NCI-H460 (cell line): ENCODE measurements at places on chromosomes 7 and 10. TPM values are rescaled to one million over a fixed set of nuclear protein-coding genes. Genes with fewer than 3 reads are reported as not detected.

DNA sequence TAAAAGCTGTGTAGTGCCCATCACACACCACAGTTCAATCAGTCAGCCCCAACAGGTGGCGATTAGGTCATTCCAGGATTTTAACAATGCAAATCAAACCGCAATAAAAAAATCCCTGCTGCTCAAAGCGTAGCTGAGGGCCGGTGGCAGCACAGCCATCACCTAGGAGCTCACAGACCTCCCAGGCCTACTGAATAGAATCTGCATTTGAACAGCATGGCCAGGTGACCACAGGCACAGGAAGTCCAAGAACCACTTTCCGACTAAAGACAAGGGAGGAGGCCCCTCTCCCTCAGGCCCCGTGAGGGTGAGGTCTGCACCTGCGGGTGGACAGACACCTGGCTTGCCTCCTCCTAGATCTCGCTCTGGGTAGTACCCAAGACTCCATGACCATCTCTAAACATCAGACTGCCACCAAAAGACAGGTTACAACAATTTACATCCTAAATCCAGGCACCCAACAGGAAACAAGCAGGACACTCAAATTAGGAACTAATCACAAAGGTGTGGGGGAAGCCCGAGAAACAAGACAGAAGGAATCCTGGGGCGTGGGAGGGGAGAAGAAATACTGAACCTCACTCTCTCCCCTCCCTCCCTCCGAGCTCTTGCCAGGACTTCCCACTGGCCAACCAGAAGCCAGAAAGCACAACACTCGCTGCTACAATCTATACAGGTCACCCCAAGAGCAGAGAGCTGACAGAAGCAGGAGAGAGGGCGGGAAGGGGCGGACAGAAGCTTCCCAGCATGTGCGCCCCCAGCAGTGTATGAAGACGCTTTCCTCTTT lies 19.2 kb downstream of the GNA12 start:
- no peak for DNase-seq

SPAG6 gene
- total RNA-seq: not detected in 2 replicates

GRCh38 chr7:23721456-23721855 lies 11.4 kb downstream of the STK31 start:
- DNase-seq: no peak

DNA sequence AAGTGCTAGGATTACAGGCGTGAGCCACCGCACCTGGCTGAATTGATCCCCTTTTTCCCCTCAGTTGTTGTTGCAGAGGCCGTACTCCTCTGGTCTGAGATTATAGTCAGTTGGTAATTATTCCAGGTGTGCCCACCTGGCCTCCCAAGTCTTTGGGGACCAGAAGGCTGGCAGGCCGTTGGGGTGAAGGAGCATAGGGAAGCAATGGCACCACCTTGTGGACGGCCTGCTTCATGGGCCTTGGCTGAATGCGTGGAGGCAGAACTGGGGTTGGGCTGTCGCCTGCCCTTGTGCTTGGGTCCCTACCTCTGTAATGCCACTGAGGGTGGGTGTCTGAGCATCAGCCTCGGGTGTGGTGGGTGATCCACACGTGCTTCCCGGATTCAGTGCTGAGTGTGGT lies 125.7 kb downstream of the RGS10 start:
- DNase-seq: peak; percentile 53

NEUROG3 gene
- total RNA-seq: not detected in 2 replicates

GRCh38 chr10:23432639-23433038 lies 6.2 kb upstream of the OTUD1 start:
- DNase-seq: no peak
